Naive thymus-derived CD4-positive, alpha-beta T cell (primary cell): ENCODE measurements at places on chromosomes 3 and 15. TPM values are rescaled to one million over a fixed set of nuclear protein-coding genes. Genes with fewer than 3 reads are reported as not detected.

GRCh38 chr3:111581403-111582119, 13.6 kb downstream of the ZBED2 start:
- no peak overlapping the region for H3K27ac ChIP-seq
- peaks cover 8% of the 10 kb centered on the region for H3K36me3 ChIP-seq
- no peaks in the 10 kb centered on the region for H3K27me3 ChIP-seq
- DNase-seq = no peak

- H3K4me3 ChIP-seq = no peak overlapping the region
- no peak for DNase-seq
- H3K36me3 ChIP-seq = no peaks in the 10 kb centered on the region
- H3K27me3 ChIP-seq = no peaks in the 10 kb centered on the region
- no peak overlapping the region for H3K27ac ChIP-seq
These were observed 132.0 kb downstream of the EEFSEC start for GRCh38 chr3:128285042-128285966.

- no peak overlapping the region for H3K27ac ChIP-seq
- no peaks in the 10 kb centered on the region for H3K36me3 ChIP-seq
- DNase-seq = no peak
- H3K27me3 ChIP-seq = no peaks in the 10 kb centered on the region
- no peaks in the 10 kb centered on the region for H3K4me1 ChIP-seq
These were observed 37.4 kb upstream of the OR4F6 start for GRCh38 chr15:101765772-101766456.

The PRSS50 gene
- total RNA-seq = not detected

DNA sequence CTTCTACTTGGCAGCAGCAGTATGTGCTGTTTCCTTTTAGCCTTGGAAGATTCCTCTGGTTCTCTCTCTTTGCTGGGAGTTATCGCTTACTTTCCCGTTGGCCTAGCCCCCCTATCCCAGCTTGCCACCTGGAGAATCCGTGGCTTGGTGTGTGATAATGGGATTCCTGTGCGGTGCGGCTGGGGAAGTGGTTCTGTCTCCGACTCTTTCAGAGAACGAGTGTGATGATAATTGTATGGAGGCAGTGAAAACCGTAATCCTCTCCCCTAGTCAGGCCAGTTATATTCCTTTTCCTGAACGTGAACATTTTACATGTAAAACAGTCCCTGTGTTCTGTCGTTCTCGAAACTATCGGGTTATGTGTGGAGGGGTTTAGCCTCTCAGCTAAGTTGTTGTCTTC, 300.1 kb upstream of the C2CD4B start:
- H3K4me1 ChIP-seq = no peaks in the 10 kb centered on the region
- no peak for DNase-seq
- H3K36me3 ChIP-seq = no peaks in the 10 kb centered on the region
- H3K27ac ChIP-seq = no peak overlapping the region
- no peak overlapping the region for H3K4me3 ChIP-seq
- H3K27me3 ChIP-seq = no peaks in the 10 kb centered on the region

- H3K27me3 ChIP-seq = no peaks in the 10 kb centered on the region
- DNase-seq = no peak
- no peaks in the 10 kb centered on the region for H3K36me3 ChIP-seq
- peaks cover 15% of the 10 kb centered on the region for H3K4me1 ChIP-seq
These were observed 40.7 kb downstream of the C2CD4B start for GRCh38 chr15:62124176-62124972.

GRCh38 chr15:74955796-74956647, 550 bp downstream of the RPP25 start:
- H3K4me1 ChIP-seq = peaks cover 23% of the 10 kb centered on the region
- no peaks in the 10 kb centered on the region for H3K36me3 ChIP-seq
- H3K27me3 ChIP-seq = peaks cover 10% of the 10 kb centered on the region
- H3K4me3 ChIP-seq = peak overlapping the region; percentile 67

GRCh38 chr3:16849795-16850194, 35.0 kb upstream of the PLCL2 start:
- peaks cover 37% of the 10 kb centered on the region for H3K4me1 ChIP-seq
- no peaks in the 10 kb centered on the region for H3K27me3 ChIP-seq
- DNase-seq = no peak
- H3K4me3 ChIP-seq = peak overlapping the region; percentile 14
- peak overlapping the region; percentile 54 for H3K27ac ChIP-seq

DNA sequence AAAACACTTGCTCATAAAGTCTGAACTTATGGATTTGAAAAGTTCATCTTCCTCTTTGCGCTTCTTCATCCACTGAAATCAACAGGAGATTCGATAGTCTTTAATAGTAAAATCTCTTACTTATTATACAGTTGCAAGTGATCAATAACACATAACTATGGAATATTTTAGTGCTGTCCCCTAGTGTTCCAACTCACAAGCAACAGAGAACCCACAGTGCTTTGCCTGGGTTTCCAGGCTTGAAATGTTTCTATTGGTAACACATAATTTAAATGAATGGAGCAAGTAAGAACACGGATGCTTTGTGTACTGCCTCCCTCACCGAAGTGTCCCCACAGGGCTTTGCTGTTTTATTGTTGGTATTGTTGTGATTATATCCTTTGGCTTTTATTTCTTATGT, 93.5 kb downstream of the WDR72 start:
- no peak for DNase-seq
- no peaks in the 10 kb centered on the region for H3K36me3 ChIP-seq
- no peaks in the 10 kb centered on the region for H3K27me3 ChIP-seq
- no peak overlapping the region for H3K27ac ChIP-seq

DNA sequence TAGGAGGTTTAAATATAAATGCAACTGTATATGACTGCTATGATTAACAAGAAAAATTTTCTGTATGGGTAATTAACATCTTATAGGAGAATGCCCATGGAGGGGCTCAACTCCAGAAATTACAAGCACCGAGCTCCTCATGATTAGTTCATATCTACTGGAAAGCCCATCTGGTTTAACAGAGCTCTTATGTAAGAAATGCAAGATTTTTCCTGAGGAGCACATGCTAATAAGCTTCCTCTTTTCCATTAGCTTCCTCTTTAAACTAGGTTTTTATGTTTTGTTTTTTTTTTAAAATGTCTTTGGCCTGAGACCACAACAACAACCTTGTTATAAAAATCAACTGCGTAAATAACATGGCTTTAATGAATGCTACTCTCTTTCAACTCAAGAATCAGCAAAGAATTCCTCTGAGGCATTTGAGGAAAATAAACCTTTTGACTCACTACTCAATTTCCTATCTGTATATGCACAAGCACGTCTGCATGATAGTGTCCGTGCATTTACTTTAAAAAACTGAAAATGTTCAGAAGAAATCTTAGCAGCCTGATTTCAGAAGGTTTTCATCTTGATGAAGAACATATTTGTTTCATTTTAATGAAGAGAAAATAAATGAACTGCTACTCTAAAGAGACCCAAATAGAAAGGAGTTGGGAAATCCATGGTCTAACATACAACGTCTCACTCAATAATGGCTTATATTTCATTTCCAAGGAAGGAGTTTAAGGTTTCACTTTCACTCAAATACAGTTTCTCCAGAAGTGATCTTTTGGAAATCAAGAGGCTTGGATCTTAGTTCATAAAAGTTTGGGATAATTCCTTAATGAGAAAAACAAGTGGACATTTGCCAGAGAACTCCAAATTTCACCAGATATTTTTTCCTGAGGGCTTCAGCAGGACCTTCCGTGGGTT, 180.8 kb downstream of the KCNAB1 start:
- H3K27ac ChIP-seq = no peak overlapping the region
- no peak overlapping the region for H3K4me3 ChIP-seq
- no peaks in the 10 kb centered on the region for H3K36me3 ChIP-seq
- H3K4me1 ChIP-seq = no peaks in the 10 kb centered on the region

- H3K27ac ChIP-seq = no peak overlapping the region
- no peaks in the 10 kb centered on the region for H3K27me3 ChIP-seq
- H3K4me1 ChIP-seq = no peaks in the 10 kb centered on the region
- no peaks in the 10 kb centered on the region for H3K36me3 ChIP-seq
These were observed 279.2 kb downstream of the GABRG3 start for GRCh38 chr15:27250223-27250622.

The CIDEC gene
- not detected in 2 replicates for total RNA-seq

The ATP13A5 gene
- total RNA-seq = not detected
